ENCODE measurements at places on chromosomes 5 and 9.
A peak's percentile ranks its signal among the peaks of the same experiment; 100 is the strongest.

- no peak for DNase-seq
These were observed 88.2 kb upstream of the PANK3 start for GRCh38 chr5:168667301-168667840.

- no peak for DNase-seq
These were observed 48.2 kb downstream of the ANXA1 start for GRCh38 chr9:73199886-73200285.

DNA sequence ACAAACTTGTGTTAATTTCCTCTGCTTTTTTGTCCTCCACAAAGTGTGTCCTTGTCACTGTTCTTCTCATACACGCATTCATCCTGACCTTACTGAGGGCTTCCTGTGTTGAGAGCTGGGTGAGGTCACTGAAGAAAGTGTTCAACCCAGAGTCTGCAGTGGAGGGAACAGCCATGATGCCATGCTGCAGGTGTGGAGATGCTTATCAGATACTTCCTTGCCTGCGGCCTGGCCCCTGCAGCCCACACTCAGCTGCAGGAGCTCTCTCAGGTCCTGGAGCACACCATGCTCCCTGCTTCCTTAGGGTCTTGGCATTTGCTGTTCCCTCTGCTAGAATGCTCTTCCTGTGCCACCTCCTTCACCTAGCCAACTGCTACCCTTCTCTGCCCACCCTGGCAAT lies 108.1 kb upstream of the SPRY4 start:
- DNase-seq = peak; percentile 63

DNA sequence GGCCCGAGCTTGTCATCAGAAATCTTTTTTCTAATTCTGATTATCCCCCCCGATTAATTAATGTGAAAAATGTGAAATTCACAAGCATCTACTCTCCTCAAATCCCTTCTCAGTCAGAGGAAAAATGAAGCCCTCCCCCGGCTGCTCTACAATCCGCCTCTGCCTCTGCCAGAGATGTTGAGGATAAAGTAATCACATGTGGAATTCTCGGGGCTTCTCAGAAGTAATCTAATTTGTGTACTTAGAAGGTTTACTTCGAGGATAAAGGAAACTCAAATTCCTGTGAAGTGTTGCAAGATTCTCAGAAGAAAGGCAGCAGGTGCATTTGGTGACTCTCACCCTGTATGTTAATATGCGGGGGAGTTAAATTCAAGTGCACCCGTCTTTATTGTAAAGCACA lies 726.1 kb upstream of the ADAMTS16 start:
- DNase-seq = no peak

DNA sequence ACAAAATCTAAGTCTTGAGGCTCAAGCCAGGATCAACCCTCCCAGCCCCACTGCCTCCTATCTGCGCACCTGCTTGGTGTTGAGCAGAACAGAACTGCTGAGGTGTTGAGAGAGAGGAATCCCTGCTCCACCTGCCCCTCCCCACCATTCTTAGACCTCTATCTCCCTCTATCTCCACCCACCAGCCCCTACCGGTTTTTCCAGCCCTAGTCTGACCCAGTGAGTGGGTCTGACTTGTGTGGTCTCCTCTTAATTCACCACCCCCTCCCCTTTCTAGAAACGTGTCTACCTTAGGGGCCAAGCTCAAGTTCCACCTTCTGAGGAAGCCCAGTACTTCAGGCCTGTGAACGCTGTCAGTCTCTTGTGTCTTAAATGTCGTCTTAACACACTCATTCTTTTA lies 93.7 kb downstream of the ARHGAP26 start:
- DNase-seq = no peak

DNA sequence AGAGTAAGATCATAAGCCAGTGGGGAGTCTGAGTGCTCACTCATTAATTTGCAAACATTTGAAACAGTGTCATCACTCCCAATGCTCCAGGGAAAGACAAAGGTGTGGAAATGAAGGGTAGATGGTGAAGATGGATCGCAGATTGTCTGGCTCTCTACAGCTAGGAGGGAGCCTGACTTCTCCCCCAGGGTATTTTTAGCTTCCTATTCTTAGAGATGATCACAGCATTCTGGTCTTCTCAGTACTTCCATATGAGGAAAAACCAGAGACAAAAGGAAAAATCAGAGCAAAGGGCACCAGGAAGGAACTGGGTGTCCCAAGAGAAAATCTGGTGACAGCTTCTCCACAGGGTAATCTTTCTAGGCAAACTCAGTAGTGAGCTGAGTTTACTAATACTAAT lies 401.9 kb upstream of the GRIA1 start:
- no peak for DNase-seq

- no peak for DNase-seq
These were observed 275.7 kb upstream of the DAB2 start for GRCh38 chr5:39700523-39700922.

DNA sequence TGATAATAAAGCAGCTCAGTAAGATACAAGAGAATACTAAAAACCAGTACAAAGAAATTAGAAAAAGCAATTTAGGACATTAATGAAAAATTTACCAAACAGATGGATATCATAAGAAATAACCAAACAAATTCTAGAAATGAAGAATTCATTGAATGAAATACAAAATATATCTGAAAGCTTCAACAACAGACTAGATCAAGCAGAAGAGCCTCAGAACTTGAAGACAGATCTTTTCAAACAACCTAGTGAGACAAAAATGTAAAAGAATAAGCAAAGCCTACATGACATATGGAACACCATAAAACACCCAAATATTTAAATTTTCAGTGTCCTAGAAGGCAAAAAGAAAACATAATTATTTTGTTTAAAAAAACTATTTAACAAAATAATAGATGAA lies 66.9 kb downstream of the SKIC3 start:
- no peak for DNase-seq

DNA sequence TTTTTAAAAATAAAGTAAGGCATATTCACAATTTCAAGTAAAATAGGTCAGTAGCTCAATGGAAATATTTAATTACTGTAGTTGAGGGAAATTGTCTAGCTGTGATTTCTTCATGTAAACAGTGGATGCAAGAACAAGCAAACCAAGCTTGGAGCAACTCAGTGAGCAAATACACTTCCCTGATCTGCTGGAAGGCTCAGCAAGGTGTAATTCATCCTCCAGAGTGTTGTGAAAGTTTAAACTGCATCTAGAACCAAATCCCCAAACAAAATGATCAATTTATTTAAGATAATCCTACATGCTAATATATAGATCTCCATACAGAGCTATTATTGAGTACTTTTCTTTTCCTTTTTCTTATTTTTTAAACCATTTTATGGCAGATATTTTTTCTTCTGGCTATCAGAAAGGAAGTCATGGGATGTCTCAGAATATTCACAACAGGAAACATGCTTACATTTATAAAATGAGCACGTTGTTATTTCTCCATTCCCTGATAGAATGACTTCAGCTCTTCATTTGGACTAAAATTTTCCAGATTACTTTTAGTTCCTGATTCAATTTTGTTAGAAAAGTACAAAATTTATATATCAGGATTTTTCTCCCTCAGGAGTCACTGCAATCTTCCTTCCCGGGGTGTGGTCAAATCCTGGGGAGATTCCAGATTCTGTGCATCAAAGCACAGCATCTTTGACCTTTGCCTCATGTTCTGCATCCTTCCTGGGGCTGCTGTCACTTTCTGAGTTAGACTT lies 219.2 kb upstream of the ELL2 start:
- no peak for DNase-seq

DNA sequence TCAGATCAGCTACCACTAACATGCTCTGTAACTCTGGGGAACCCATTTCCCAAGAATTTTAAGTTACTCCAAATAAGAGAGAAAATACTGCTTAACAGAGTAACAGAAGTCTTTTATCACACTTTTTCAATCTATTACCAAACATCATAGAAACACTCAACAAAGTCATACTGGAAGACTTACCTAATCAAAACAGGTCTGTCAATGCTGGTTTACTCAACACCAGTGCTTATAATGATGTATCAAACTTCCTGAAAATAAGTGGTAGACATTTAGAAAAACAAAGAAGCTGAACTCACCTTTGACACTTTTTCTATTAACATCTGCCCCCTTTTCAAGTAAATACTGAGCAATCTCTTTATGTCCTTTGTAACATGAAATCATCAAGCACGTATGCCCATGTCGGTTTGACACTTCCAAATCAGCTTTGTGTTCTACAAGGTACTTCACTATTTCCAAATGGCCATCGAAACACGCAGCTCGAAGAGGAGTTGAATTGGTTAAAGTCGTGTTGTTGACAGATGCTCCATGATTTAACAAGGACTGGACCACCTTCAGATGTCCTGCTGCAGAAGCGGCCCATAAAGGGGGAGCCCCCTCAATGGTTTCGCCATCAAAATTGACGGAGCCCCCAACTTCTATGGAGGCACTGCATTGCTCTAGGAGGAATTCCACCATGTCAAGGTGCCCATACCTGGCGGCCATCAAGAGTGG lies 1.8 kb downstream of the FEM1C start:
- DNase-seq = no peak

GRCh38 chr9:31520301-31521085 lies 864.0 kb upstream of the ACO1 start:
- no peak for DNase-seq

DNA sequence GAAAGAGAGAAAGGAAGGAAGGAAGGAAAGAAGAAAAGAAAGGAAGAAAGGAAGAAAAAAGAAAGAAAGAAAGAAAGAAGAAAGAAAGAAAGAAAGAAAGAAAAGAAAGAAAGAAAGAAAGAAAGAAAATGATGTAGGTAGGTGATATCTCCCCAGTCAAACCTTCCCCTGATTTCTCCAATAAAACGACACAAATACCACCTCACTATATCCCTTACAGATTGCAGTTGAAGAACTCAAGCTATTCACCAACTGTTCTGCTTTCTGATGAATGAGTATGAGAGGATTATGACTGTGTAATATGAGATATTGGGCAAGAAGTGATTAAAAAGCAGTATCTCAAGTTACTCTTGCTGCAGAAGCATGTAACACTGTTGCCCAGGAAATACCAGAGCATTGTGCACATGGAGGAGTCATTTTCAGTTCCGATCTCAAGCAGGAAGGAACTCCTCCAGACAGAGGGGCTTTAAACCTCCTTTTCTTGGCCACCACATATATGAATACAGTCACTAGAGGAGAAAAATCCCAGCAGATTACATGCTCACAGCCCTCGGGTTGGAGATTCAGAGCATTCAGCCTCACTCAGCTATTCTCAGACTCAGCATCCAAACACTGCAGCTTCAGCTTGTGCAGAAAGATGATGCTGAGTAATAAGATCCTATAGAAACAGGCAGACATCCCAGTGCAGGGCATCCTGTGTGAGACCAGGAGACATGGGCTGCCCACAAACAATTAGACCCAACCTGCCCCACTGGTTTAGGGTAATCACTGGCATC lies 61.4 kb downstream of the UGCG start:
- DNase-seq = no peak

- DNase-seq = no peak
These were observed 306.1 kb downstream of the KIAA0825 start for GRCh38 chr5:94312298-94312697.

DNA sequence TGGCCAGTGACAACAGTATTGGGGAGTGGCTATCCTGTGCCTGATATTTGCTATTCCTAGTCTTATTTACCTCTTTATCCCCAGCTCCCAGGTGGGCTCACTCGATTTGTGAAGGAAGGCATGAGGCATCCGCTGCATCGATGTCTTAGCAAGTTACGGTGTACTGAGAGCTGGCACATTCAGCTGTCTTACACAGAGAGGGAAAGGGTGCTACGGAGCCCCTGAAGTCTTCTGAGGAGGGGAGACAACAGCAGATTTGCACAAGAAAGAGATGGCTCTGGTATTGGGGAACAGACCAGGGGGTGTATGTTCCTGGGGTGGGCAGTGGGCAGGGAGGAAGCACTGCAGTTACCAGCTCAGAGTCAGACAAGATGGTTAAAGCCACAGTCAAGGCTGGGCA lies 172.6 kb downstream of the FGF18 start:
- DNase-seq = no peak

DNA sequence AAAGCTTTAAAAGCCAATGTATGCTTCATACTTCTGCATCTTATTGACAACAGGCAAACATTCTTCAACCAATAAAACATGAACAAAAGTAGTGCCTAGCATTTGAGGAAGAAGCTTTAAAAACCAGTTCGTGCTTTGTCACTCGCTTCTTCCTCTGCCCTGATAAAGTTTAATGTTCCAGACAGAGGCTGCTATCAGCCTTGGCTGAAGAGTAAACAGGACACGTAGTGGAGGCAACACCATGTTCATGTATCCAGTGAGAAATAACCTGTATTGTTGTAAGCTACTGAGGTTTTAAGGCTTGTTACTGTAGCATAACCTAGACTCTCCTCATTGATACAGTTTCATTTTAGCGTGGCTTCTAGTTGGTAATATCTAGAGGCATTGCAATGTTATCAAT lies 3.2 kb upstream of the FUBP3 start:
- no peak for DNase-seq

GRCh38 chr5:122559676-122560075 lies 215.2 kb upstream of the SNX2 start:
- no peak for DNase-seq
